ENCODE measurements at places on chromosomes 7 and 10. TPM values are rescaled to one million over a fixed set of nuclear protein-coding genes. Genes with fewer than 3 reads are reported as not detected.

IQCE gene
- 8.7 TPM for total RNA-seq

ZNF239 gene
- total RNA-seq, result 8.5 TPM

XRCC2 gene
- total RNA-seq, result 10.3 TPM

NPSR1 gene
- not detected for total RNA-seq

SAP25 gene
- not detected for total RNA-seq

AMPH gene
- 0.07 TPM for total RNA-seq

COBL gene
- total RNA-seq, result 6.6 TPM

EIF5AL1 gene
- total RNA-seq, result 0.43 TPM

ICA1 gene
- 9.6 TPM for total RNA-seq

ANKRD61 gene
- not detected for total RNA-seq

VSTM4 gene
- 0.29 TPM for total RNA-seq

DNA sequence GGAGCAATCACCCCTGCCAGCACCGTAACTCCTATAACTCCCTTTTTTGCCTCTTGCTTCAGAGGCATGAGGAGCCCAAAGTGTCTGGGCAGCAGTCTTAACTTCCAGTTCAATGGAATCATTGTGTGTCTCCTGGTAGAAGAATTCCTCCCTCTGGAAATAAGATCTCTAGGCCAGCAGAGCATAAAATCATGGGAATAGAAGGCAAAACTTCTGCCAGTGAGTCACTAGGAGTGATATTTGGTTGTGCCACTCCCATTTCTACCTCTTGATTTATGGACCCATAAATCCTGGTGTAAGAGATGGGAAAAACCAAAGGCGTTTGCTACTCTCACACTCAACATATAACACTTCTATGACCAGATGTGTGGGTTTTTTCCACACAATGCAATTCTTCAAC, 104.9 kb upstream of the FAM180A start:
- peak; percentile 85 for DNase-seq

GRCh38 chr10:639001-639750, 50.3 kb downstream of the DIP2C start:
- DNase-seq, result no peak

DNA sequence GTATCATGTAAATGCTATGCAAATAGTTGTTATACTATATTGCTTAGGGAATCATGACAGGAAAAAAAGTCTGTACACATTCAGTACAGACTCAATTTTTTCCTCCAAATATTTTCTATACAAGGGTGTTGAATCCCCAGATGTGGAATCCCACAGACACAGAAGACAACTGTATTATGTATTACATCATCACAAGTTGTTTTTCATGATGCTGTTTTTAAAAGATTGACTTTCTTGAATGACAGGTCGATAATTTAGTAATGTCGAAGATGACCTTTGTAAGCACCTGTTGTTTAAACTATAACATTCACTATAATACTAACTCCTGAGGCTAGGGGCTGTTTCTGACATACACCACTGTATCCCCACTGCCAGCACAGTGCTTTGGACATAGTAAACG, 143.5 kb downstream of the MLLT10 start:
- no peak for DNase-seq

- no peak for DNase-seq
These were observed 32.0 kb upstream of the PLEKHA1 start for GRCh38 chr10:122342293-122343134.

- no peak for DNase-seq
These were observed 8.3 kb downstream of the ANXA7 start for GRCh38 chr10:73405556-73405955.

DNA sequence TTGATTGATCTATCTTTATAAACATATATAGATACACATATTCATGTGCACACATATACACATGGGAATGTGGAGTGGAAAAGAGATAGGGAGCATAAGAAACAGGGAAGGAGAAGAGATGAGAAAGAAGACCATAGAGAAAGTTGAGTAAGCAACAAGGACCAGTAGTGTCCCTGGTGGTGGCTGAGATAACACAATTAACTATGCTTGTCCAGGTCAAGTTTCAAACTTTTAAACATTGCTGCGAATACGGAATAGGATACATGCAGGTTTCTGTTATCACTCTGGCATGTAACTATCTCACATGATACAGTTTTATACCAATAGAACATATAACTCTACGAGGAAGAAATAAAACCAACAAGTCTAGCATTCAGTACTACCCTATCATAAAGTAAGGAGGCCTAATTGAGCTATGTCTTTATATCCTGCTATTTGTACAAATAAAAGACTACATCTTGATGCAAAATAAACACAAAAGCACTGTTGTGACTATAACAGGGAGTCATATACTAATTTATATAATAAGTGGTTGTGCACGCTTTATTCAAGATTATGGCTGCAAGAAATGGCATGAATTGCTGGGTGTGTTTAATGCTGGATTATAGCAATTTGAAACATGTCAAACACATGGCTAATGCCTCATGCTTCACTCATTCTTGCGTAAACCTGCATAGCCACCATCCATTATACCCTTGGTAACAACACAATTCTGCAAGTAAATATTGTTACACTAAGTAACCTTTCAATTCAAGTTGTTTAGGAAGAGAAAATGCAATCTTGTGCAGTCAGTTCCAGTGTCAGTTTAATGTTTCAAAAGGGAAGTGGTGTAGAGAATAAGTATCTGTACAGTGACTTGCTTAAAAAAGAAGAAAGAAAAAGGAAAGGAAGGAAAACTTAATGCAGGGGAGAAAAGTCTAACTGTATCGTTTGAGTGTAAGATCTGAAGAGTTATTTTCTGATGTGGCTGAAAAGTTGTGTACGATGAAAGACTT, 8.2 kb downstream of the FOXP2 start:
- no peak for DNase-seq

GRCh38 chr10:42776681-42777080, 5.9 kb upstream of the BMS1 start:
- no peak for DNase-seq

- no peak for DNase-seq
These were observed 246.0 kb upstream of the PHF14 start for GRCh38 chr7:10727636-10728035.

DNA sequence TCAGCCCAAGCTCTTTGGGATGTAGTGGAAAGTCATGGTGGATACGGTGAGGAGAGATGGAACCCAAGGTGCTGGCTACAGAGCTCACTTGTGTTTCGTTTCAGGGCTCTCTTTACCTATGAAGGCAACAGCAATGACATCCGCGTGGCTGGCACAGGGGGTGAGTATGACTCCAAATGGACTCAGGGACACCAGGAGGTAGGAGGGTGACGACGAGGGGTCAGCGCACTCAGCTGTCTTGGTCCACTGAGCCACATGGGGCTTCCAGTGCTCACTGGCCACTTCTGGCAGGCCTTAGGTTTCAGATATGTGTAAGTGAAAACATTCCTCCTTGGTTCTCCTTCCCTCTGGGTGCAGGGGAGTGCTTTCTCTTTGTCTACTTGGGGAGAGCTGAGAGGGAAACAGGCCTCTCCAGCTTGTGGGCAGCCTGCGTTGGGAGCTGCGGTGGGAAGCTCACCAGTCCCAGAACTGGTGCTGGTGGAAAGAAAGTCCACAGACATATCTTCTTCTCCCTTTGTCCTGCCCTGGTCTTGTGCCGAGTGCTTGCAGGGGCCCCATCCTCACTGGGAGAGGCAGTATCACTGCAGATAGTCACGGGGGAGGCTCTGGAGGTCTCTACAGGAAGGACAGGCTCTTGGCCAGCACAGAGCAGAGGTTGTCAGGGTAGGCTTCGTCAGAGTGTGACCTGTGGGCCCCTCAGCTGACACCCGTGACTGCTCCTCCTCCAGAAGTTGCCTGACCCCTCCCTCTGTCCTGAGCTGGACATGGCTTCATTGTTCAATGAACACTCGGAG, 5.8 kb downstream of the DBNL start:
- DNase-seq, result no peak

DNA sequence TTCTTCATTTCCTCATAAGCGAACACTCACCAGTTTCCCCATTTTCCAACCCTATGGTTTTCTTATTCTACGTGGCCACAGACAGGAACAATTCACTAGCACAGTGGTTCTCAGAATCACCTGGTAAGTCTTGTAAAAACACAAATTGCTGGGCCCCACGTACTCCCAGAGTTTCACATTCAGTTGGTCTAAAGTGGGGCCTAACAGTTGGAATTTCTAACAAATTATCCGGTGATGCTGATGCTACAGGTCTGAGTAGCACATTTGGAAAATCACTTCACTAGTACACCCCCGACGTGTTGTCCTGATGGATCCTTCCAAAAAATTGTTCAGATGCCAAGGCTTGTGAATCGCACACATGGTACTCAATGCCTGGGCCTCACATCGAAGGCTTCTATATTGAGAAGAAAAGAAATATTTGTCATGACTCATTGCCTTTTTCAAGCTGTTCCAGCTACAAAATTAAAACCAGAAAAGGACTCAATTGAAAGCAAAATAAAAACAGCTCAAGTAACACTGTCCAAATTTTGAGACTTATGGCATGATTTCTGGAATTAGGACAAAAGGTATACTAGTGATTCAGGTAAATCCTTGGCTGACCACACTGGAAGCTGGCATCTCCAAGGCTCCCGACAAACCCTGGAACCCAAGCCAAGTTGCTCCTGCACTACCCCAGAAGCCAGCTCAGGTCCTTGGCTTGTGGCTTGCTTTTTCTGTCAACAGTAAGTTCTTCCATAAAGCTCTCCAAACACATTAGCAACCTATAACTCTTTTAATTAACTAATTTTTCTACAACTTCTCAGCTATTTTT, 12.9 kb upstream of the VIM start:
- DNase-seq, result no peak

DNA sequence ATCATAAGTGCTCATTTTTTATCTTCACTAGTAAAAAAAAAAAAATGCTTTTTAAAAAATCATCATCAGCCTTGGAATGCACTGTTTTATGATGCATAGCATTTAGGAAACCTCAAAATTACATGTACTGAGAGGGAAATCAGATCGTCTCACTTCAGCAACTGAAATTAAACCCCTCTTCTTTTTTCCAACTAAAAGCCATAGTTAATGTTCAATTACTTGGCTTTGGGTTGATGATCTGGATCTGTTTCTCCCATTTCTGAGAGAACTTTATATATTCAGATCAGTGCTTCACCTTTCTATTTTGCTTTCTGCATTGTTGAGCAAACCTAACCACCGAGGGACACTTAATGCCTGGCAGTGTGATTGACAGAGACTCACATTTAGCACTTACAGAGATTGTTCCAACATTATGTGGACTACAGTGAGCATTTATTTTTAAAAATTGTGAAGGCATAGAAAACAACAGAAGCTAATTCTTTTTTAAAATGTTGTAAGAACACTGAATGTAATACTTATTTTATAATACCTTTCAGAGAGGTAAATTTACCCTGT, 678.4 kb downstream of the PHTF2 start:
- no peak for DNase-seq

- DNase-seq, result no peak
These were observed 650.9 kb upstream of the GALNT17 start for GRCh38 chr7:70480927-70481569.

DNA sequence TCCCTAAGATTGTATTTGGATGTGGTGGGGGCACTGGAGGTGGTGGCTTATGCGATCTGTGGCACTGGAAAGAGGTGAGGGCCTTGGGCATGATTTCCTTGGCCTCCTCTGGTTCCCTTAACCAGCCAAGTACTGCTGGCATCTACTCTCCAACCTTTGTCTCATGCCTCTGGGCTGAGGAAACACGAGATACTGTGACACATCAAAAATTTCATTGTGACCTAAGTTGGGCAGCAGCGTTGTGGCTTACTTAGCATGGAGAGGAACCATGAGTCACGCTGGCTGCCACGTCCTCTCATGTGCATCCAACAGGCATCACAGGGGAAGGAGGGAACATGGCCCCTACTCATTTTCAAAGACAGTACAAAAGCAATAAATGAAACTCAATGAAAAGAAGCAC, 29.7 kb upstream of the GSDME start:
- peak; percentile 98 for DNase-seq

GRCh38 chr7:146656988-146657387, 540.4 kb downstream of the CNTNAP2 start:
- no peak for DNase-seq

DNA sequence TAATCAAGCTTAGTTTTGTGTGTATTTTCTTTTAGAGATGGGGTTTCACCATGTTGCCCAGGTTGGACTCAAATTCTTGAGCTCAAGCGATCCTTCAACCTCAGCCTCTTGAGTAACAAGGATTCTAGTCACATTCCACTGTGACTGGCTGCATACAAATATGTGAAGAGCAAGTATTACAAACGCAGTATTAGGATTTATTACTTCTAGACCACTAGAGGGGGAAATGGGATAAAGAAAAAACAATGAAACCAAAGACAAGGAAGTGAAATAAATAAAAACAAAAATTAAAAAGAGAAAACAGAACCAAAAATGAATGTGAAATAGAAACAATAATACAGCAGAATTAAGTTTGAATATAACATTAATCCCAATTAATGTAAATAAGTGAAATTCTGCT, 308.7 kb downstream of the ANKRD30A start:
- DNase-seq, result no peak

- DNase-seq, result peak; percentile 47
These were observed 45.2 kb downstream of the GPR141 start for GRCh38 chr7:37728747-37729146.

DNA sequence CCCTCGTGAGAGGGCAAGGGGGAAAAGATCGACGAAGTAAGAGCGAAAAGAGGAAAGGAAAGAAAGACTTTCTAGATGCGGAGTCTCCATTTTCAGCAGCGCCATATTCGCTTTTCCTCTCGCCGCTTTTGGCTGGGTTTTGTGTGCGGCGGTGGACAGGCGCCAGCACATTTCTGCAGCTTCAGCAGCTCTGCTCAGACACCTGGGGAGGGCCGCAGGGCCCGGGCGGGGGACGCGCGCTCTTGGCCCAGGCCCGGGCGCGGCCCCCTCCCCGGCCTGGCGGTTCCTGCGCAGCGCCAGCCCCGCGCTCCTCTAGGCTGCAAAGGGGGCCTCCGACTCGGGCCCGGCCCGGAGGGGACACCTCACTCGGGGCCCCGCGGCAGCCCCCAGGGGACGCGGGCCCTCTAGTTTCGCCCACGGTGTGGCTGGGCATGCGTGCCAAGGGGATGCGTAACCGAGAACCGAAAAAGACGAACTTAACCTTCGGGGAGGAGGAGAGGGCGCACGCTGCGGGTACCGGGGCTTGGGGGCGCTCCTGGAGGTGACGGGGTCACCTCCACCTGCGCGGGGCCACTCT, 34.5 kb upstream of the EBLN1 start:
- no peak for DNase-seq

DNA sequence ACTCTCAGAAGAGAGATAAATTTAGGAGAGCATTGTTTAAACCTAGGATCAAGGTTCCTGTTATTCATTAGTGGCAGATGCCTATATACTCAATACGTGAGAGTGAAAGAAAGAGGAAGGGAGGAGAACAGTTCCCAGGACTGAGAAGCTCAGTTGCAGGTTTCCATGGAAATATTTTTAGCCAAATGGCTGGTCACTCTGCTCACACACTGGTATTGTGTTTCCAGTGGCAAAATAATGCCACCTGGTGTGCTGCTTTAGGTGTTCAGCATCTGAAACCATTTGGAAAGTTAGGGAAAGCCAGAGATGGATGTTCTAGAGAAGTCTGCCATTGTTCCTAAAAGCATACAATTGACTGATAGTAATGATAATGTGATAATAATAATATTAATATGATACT, 827.7 kb downstream of the SORCS3 start:
- no peak for DNase-seq

GRCh38 chr7:94656925-94657731, 1.2 kb upstream of the SGCE start:
- DNase-seq, result peak; percentile 35

Measured in epithelial cell of proximal tubule (primary cell).